ENCODE measurements at places on chromosomes 1 and 21. TPM values are rescaled to one million over a fixed set of nuclear protein-coding genes. Genes with fewer than 3 reads are reported as not detected.

GRCh38 chr1:159200769-159201168, 3.9 kb upstream of the ACKR1 start:
- DNase-seq = no peak

The RAP1GAP gene
- not detected for total RNA-seq

DNA sequence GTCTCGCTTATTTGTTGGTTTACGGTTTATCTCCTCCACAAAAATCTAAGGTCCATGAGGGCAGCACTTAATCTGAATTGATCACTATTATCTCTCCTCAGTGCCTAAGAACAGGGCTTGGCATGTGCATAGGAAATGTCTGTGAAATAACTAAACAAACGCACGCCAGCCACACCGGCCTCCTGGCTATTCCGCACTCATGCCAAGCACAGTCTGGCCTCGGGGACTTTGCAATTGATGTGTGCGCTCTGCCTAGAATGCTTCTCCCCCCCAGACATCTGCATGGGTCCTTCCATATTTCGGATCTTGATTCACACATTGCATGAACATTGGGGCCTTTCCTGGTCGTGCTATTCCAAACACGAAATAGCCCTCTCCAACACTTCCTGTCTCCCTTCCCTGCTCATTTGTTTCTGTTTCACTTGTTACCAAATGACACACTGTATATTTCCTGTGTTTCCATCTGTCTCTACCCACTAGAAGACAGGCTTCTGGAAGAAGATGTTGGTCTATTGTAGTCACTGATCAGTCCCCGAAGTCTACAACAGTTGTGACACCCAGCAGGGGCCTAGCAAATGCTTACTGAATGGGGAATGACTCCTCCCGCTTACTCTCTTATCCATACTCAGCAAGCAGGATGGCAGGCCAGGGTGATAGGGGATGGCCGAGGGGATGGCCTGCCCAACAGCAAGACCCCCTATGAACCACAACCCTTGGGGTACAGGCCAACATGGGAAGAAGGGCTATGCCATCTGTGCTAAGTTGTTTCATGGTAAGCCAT, 93.9 kb downstream of the GLIS1 start:
- no peak for DNase-seq

DNA sequence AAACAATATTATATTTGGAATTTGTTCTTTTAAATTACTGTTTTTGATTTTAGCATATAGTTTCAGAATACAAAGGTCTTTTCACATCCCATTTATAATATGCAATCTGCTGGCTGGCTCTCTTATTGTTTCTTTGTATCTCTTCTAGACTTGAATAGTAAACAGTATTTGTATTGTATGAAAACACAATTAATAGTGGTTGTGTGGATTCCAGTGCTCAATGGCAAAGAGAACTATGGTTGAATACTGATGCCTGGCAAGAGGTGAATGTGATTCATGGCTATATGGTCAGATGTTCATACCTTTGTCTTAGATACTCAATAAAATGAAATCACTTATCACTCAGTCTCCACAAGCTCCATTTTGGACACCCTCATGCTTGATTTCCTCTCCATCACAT, 37.2 kb downstream of the OR6Y1 start:
- DNase-seq = no peak

DNA sequence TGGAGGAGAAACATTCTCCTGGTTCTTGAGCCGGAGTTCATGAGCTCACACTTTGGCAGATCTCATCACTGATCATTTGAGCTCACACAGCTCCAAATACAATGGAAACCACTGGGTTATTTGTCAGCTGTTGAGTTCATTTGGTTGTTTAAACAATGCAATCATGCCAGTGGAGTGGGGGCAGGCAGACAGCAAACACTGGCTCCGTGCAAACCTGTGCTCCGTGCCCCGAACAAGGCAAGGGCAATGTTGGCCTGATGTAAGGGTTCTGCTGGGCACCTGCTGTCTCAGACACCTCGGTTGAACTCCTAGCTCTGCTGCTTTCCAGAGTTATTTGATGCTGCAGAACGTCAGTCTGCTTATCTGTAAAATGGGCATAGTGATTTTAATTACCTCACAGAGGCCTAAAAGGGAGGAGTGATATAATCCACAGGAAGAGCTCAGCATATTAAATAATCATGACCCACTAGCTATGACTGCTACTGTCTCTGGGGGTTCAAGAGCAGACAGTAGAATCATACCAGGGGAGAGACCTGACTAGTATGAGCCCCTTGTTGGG, 20.0 kb upstream of the CLIC6 start:
- DNase-seq = no peak

DNA sequence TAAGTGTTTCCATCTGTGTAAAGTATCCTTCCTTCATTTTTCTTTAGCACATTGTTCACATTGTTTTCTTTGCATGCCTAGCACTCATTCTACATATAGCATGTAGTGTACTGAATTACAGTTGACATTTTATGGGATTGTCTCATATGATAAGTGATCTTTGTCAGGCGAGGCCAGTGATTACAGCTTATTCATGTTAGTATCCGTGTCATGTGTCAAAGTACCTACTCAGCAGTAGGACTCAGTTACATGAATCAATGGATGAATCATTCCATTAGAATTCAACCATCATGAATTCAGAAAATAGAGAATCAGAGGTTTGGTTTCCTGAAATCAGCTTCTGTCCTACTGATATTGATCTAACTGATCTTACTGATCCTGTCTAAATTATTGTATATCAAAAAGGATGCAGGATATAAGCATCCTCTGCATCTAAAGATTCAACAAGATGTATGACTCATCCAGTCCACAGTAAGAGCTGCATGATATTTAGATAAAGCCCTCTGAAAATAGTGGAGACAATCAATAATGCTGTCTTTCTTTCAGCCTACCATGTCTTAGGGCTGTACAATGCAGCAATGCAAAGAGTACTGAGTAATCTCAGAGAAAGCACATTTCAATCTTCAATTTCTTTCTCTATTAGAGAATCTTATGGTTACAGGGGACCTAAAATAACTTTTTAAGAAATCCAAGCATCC, 20.7 kb upstream of the HRNR start:
- DNase-seq = no peak

The DMBX1 gene
- total RNA-seq = not detected

The LCE3D gene
- not detected for total RNA-seq

DNA sequence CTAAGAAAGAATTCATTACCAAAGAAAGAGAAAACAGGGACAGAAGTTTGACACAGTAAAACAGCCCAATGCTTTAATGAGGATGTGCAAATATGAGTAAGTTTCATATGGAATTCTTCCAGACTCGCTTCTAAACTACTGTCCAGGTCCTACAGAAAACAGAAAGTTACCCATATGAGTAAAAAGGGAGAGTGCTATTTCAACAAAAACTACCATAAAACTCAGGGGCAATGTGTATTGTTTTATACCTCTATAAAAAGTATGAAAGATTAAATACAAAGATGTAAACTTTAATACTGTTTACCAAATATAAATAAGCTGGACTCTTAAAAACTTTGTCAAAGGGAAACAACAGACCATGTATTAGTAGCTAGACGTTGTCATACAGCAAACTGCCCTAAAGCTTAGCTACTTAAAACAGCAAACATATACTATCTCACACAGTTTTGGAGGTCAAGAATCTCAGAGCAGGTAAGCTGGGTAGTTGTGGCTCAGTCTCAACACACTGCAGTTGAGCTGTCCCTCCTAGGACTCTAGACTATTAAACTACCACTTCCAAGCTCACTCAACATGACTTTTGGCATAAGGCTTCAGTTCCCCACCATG, 174.9 kb downstream of the COP1 start:
- DNase-seq = no peak

- DNase-seq = no peak
Measured at GRCh38 chr1:200527670-200528069, 92.9 kb downstream of the KIF14 start.

DNA sequence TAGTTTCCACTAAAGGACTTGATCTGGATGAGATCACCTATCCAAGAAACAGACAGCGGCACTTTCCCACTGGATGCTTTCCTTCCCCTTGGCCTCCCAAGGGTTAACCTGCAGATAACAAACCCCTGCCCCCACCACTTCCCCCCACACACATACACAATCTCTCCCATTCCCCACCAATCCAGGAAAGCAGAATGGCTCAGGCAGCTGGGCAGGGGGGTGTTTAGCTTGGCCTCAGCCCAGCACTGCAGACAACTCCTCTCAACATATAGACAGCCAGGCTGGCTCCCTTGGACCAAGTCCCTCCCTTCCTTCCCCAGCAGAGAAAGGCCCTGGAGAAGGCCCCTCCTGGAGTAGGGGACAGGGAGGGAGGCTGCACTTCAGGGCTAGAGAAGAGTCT, 24.6 kb downstream of the PLEKHA6 start:
- DNase-seq = no peak

- DNase-seq = no peak
Measured at GRCh38 chr1:208533746-208534598, 289.8 kb upstream of the PLXNA2 start.

The VAV3 gene
- total RNA-seq = 16.4 TPM

The SH2D2A gene
- 0.44 TPM for total RNA-seq
